ENCODE measurements at places on chromosomes 5 and 9.

DNA sequence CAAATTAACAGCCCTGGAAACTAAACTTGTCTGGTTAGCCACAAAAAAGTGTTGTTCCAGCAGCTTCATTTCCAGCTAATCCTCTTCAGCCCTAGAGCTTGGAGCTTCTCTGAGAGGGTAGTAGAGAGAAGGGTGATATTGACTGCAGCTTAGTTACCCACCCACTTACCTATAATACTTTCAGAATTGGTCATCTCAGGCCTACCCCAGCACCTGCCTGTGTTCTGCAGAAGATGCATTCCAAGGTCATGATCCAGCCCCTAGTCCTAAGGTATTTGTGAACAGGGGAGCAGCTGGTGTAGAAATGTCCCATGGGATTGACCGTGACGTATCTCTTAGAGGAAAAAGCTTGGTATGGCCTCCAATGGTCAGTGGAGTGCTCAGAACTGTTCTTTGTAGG, 289.0 kb downstream of the NR3C1 start:
- DNase-seq: no peak

- DNase-seq: no peak
Measured at GRCh38 chr9:84875193-84875592, 205.7 kb downstream of the NTRK2 start.

DNA sequence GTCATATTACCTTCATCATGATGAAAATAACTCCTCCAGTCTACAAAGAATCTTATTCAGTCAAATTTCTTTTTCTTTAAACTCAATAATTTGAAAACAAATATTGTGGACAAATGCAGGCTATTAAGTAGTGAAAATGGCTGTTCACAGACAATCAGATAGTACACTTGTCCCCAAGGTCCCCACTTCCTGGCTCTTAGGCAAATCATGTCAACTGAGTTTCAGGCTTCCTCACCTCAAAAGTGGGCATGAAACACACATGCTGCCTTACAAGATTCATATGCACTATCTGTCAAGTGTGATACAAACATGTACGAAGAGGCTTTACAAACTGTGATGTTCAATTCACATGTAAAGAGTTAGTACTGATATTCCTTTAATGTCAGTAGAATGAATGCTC, 385.2 kb upstream of the SEMA6A start:
- DNase-seq: no peak

- DNase-seq: no peak
Measured at GRCh38 chr5:133344266-133344665, 268.1 kb downstream of the FSTL4 start.

DNA sequence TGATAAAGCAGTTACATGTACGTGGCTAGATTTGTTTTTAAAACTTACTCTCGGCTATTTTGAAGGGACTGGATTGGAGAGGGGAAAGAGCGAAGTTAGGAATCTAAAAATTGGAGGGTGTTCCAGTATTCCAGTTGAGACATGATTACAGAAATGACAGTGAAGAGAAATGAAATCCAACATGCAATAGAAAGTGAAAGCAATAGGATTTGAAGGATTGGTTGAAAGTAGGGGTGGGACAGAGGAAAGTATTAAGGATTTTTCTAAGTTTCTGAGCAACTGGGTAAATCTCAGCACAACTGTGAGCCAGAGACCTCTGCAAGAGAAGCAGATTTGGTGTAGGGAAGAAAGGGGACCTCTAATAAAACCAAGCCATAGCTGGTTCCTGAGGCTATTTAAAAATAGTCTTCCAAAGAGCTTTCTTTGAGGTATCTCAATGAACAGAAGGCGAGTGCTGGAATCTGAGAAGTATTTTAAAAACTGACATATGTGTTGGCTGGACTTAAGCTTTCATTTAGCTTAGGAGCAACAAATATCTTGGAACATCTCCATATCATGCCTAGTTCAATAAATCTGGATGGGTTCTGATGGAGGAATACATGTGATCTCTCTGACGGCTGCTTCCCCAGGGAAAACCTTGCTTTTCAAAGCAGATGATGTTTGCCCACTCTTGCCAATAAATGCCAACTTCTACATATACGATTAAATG, 110.4 kb upstream of the IFNK start:
- no peak for DNase-seq

DNA sequence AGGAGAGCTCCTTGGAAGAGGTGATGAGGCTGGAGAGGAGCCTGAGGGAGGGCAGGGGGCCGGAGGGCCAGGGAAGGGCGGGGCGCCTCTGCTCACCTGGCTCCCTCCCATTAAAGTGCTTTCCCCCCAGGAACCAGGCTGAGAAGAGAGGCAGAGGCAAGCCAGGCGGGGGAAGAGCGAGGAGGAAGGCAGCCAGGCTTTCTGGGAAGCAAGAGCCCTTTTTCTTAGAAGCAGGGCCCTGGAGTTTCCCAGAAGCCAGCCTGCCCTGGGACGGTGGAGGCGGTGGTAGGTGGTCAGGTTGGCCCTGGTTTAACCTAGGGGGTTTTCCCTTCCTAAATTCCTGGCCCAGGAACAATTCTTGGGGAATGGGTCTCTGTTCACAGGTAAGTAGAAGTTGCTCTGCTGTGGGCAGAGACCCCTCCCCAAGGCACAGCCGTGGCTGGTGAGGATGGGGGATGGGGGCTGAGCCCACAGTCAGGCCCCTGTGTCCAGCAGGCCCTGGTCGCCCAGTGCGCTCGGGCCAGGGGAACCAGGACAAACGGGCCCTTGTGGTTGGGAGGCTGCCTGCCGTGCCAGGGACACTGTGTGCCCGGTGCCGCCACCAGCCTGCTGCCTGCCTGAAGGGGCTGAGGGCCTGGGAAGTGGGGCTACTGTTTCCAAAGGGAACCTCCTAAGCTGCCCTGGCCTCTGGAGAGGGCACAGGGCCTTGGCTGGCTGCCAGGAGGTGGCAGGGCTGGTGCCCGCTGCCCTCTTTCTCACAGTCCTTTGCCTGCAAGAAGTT, 16.6 kb upstream of the RALGDS start:
- no peak for DNase-seq

DNA sequence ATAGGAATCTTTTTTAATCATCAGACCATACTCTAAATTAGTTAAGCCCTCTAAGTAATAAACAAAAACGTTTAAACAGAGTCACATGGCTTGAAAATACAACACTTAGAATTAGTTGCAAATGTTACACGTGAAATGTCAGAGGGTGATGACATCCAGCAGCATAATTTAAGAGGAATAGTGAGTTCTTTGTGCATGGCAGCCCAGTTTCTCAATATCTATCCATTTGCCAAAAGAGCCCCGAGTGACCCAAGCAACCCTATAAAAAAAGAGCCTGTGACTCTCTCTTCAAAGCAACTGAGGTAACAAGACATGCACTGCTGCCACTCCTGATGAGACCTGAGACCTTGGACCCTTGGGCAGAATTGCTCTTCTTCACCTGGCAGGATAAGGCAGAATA, 96.9 kb upstream of the RASA1 start:
- DNase-seq: no peak

DNA sequence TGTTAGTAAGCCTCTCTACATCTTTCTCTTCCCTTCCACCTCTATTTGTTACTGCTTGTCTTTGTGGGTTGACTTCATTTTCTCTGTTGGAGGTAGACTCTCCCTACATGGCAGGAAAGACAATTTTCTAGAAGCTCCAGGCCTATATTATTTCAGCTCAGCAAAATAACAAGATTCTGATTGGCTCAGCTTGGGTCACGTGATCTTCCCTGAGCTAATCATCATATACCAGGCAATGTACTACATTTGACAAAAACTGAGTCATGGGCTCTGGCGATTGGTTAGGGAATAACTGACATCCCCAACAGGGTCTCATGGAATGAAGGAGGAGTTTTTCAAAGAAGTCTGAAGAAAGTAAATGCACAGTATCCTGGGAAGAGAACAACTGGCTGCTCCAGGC, 65.6 kb upstream of the NR3C1 start:
- no peak for DNase-seq

GRCh38 chr9:87751868-87752267, 25.9 kb downstream of the CTSL start:
- no peak for DNase-seq

DNA sequence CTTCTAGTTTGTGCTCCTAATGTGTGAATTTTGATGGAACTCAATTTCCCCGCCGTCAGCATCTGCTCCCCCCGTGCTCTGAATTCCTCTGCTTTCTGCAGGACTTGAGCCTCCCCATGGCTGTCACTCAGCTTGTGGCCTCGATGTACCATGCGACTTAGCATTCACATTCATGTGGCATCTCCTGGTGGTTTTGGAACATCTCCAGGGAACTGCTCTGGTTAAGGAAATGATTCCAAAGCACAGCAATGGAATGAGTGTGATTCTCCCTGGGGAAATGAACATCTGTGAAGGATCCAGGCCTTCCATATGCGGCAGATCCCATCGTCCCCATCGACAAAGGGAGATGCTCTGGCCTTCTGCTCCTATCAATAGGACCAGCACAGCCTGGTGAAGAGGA, 119.0 kb downstream of the ENTREP1 start:
- no peak for DNase-seq

DNA sequence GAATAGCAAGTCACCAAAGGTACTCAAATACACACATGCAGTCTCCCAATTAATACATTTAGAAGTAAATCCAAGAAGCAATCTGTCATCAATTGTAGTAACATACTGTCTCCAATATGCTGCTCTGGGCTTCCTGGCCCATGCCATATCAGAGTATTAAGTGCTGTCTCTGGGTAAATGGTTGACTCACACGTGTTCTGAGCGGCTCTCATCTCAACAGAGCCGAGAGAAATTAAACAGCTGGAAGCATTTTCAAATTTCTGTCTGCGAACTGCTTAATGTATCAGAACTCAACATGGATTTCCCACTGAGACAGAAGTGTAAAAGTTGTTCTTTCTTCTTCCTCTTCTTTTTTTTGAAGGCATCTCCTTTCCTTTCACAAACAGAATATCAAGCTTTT, 247.3 kb upstream of the TAS2R1 start:
- DNase-seq: no peak

DNA sequence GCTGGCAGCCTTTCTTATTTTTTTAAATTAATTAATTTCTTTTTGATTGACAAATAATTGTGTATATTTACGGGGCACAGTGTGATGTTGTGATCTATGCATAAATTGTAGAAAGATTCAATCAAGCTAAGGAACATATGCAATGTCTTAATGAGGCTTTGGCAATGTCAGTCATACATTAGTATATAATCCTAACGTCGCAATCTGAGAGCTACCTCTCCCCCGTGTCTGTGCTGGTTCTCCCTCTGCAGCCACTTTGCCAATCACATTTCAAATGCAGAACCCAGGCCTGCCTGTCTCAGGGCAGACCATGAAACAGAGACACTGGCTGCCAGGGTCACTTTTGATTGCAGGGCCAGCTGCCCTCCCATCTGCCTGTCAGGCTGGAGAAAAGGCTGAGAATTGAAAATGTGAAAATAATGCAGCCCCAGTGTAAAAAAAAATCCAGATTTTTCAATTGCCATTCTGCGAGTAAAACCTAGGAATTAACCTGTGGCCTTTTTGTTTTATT, 56.3 kb downstream of the SLC24A2 start:
- no peak for DNase-seq
